Activated CD8-positive, alpha-beta T cell treated with anti-CD3 and anti-CD28 coated beads, Interleukin-2, amount 10 ng/mL, durations not matched to agents 7 days and 5 days (primary cell): ENCODE measurements at places on chromosomes 3 and 15. TPM values are rescaled to one million over a fixed set of nuclear protein-coding genes. Genes with fewer than 3 reads are reported as not detected.

DNA sequence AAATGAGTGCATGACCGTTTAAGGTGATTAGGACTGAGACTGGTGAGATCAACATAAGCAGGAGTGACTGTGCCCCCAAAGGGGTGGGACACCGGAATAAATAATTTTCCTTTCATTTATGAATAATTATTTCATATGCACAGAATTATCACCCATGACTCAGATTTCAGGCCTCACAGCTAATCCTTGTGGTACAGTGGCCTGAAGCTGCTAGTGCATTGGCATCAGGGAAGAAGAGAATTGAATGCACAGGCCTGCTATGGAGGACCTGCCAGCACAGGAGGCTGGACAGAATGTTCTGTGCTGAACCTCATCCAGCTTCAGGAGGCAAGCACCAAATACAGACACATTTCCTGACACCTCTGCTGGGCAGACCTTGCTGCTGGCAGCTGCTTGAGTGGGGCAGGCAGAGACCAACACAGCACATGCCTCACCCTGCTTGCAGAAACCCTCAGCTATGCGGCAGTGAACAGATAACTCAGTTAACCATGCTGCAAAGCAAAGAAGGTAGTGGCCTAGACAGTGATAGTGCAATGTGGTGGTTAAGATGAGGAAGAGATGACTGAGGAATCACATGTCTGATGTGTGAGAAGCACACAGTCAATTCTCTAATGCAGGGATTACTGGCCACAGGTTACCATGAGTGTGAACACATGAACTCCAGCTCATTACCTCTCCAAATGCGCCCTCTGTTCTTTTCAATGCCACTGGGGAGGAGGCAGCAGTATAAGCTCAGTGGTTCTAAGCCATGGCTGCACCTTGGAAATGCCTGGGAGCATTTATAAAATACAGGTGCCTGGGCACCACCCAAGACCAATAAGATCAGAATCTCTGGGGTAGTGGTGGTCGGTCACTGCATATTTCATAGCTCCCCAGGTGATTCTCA lies 68.1 kb upstream of the SCN5A start:
- DNase-seq: no peak

DNA sequence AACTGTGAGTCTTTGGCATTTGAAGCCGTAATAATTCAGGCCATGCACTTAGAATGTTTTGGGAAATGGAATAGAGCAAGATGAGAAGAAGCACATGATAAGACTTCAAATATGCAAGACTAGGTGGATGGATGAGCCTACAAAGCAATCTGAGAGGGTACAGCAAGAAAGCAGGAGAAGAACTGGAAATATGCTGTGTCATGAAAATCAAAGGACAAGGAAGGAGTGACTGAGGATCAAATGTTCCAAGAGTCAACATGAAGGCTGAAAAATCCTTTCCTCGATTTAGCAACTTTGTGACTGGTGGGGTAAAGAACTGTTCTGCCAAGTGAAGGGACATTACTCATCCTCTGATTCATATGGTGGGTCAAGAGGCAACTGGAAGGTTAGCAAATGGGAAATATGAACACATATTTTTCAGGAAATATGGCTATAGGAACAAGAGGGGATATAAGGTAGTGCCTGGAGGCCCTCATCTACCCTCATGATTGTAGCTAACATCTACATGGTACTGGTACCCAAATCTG lies 803.7 kb upstream of the ARRDC4 start:
- DNase-seq: no peak

DNA sequence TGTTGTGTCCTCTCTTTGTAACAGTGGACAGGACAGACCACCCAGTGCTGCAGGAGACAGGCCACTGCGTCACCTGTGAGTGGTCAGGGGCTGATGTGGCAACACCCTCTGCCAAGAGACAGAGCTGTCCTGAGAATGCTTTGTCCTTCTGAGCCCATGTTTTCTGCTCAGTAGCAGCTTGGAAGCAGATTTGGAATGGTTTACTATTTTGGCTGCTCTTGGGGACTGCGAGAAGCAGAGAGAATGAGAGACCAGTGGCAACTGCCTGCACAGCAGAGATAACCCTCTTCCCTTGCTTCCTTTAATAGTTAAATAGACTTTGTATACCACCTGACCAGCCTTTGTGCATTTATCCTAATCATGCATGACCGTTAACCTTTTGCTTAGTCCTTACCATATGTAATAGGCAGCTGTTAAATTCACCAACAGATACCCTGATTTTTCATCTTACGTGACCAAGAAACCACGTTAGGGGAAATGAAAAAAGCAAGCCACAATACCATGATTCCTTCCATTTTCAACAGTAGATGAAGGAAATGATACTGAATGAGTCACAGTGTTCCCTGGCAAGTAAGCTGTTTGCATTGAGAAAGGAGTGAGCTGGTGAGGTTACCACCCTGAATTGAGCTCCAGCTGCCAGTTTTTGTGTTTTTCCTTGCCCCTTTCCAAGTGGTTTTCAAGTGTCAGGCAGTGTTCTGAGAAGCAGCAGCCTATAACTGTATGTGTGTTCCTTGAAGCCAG lies 35.5 kb downstream of the B3GALNT1 start:
- no peak for DNase-seq

DNA sequence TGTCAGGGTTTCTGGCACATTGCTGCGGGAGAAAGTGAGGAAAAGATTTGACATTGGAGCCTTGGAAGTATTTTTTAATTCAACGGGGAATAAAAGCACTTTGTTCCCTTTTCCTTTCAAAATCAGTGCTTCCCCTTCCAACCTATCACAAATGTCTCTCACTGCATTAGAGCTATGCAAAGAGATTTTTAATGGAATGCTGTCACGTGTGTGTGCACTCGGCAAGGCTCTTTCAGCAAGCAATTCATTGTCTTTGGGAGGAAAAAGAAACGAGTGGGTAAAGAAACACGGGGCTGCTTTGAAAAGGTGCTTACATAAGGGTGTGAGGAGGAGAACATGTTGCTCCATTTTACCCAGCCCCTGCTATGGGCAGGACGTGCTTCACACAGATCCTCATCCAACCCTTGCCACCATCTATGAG lies 490.4 kb upstream of the PROK2 start:
- DNase-seq: no peak

DNA sequence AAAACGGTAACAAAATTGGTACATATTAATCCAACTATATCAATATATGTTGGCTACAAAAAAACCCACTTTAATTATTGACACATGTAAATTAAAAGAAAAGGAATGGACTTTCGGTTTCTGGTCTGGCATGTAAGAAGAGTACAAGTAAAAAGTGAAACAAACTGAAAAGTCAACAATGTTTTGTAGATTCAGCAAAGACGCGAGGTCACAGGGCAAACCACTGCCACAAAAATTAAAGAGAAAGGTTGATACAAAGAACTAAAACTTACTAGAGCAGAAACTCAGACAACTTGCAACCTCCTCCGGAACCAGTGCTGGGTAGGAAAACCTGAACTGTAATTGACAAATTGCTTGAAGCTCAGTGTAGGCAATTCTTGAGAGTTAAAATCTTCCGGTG lies 110.6 kb upstream of the ARPP21 start:
- DNase-seq: no peak

- DNase-seq: no peak
Observed at GRCh38 chr3:63405882-63406281, 127.8 kb downstream of the SYNPR start.

- no peak for DNase-seq
Observed at GRCh38 chr3:32226875-32227500, 11.5 kb upstream of the CMTM8 start.

DNA sequence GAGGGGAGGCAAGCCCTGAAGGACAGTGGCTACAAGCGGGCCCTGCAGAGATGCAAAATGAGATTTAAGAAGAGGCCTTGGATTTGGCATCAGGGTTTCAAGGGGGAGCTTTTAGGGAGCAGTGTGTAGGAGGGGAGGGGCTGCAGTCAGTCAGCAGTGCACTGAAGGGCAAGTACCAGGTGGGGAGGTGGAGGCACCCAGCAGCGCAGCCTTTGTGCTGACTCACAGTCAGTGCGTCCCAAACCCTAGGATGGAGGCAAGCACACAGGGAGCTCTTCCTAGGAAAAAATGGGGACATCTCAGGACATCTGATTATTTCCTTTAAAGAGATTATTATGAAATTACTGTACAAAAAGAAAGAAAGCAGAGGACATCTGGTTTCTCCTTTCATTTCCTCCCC lies 80.0 kb downstream of the AAGAB start:
- DNase-seq: no peak

DNA sequence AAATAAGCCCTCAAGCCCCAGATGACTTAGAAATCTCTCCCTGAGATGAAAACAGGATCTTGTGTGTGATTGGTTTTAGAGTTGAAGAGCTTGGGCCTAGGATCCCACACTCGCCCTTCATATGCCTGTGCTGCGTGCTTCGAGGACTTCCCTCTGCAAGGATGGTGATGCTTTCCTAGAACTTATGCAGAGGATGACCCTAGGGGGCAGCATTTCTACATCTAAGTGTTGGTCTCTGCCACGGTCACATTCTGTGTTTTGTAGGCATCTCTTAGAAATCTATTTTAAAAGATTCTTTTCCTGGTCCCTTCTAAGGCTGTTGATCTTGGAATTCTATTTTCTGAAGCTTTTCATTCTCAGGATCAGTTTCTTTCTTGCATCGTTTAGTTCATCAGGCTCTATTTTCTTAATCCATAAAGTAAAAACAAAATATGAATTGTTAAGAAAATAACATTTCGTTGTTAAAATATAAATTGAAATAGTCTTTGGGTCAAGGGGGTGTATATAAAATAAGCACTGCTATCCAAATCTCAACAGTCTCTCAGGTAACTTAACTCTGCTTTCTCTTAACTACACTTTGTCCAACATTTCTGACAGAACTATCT lies 45.7 kb downstream of the WDR76 start:
- peak; percentile 29 for DNase-seq

DNA sequence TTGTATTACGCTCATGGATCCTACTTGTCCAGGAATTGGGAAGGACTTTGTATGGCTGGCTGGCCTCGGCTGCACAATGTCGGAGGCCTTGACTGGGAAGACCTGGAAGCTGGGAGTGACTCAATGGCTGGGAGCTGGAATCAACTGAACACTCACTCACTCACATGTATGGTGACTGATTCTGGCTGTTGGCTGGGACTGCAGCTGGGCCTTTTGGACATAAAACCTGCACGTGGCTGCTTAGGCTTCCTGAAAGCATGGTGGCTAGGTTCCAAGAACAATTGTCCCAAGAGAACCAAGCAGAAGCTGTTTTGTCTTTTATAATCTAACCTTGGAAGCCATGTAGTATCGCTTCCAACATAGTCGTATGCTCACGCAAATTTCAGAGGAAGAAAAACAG lies 38.0 kb upstream of the CMTM8 start:
- DNase-seq: no peak

DNA sequence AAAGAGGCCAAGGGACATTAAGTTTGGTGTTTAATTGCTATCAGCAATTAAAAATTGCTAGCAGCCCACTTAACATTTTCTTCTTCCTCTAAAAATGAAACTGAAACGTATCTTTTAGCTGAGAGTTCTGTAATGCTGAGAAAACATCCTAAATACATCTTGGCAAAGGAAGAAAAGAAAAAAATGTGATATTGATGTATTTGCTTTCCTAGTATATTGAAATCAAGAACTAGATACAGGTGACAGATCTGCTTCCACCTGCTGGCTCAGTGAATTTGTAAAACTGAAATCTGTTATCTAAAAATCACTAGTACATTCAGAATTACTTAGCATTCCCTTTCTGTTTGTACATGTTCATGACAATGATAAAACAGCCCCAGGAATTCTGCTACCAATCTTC lies 283.2 kb downstream of the ZBTB20 start:
- DNase-seq: no peak

- no peak for DNase-seq
Observed at GRCh38 chr3:103337179-103337845, 902.5 kb downstream of the ZPLD1 start.

DNA sequence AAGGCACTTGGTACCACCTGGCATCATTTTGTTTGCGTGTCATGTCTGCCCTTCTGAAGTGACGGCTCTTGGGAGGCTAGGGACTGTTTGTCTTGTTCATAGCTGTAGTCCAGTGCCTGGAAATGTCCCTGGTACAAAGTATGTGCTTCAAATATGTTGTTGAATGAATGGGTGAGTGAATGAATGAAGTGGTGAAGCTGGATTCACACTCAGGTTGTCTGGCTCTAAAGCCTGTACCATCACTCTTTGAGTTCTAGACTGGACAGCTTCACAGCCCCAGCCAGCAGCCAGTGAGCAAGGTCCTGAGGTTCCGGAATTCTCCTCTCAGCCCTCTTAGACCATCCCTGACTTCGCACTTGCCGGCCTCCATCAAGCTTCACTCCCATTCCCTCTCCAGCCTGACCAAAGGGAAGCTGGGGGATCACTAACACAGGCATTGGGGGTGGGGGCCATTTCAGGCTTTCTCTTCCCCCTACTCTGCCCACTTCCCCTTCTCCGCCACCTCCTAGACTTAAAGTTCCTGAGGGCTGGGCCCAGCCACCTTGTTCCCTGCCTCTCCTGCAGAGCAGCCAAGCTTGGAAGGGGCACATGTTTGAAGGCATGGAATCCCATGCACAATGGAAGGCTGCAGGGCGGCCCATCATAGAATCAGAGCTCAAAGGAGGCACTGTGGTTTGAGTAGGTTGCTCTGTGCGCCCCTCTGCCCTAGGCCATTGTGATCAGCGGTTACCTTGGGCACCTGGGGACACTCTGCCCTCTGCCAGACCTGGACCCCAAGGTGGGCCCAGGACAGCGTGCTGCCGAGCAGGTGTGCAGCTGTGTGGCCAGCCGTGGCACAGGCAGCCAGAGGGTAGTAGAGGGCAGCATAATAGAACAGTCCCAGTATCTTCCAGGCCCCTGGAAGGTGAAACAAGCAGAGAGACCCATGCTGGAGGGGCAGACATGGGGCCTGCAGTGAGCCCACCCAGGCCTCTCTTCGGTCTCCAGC lies 7.7 kb downstream of the STRA6 start:
- no peak for DNase-seq

GRCh38 chr3:161420746-161421145 lies 49.4 kb upstream of the SPTSSB start:
- DNase-seq: no peak

- DNase-seq: no peak
Observed at GRCh38 chr3:138902171-138902570, 44.8 kb downstream of the FOXL2 start.

GRCh38 chr3:152257563-152258035 lies 11.1 kb upstream of the MBNL1 start:
- no peak for DNase-seq

- no peak for DNase-seq
Observed at GRCh38 chr15:40949756-40950207, 3.5 kb upstream of the CHAC1 start.

GRCh38 chr15:63191895-63192618 lies 2.7 kb downstream of the RAB8B start:
- peak; percentile 80 for DNase-seq

Gene MOBP
- not detected for total RNA-seq

Gene CCR9
- not detected for total RNA-seq

Gene NPAP1
- not detected for total RNA-seq

Gene SLC51B
- not detected for total RNA-seq

Gene CASR
- not detected for total RNA-seq

Gene CRABP1
- total RNA-seq: not detected

Gene ASB14
- total RNA-seq: not detected

Gene NR1I2
- total RNA-seq: 0.26 TPM

Gene SKOR1
- total RNA-seq: 0.32 TPM

Gene AHSG
- total RNA-seq: not detected

Gene TMCO5A
- total RNA-seq: not detected

Gene DENND6A
- total RNA-seq: 22.8 TPM

Gene APOD
- not detected for total RNA-seq

Gene VGLL3
- total RNA-seq: not detected
